Stimulated activated CD4-positive, alpha-beta T cell treated with anti-CD3 and anti-CD28 coated beads, Interleukin-4, amount 100 ng/mL, for 24 hours (primary cell): ENCODE measurements at places on chromosomes 7 and 10.

DNA sequence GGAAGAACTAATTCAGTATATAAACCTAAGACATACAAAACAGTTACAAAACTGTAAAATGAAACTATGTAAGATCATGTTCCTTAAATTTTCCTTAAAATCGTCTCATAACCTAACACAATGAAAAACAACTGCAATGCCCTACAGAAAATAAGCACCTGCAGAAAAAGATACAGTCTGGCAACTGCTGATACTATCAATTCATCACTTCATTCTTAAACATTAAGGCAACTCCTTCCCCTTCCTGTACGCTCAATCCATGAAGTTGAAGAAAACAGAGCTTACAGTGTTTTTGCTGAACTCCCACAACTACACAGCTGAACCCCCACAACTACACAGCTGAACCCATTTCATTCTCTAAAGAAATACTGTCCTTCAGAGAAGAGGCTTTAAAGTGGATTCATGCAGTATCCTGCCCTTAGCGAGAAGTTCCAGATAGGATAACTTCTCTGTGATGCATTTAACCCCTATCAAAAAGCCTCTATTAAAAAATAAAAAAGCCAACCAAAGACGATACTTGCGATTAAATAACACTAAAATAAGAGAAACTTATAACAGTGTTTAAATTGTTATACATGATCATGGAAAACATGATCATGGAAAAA is 50.0 kb downstream of the JMJD1C start:
- DNase-seq = no peak

DNA sequence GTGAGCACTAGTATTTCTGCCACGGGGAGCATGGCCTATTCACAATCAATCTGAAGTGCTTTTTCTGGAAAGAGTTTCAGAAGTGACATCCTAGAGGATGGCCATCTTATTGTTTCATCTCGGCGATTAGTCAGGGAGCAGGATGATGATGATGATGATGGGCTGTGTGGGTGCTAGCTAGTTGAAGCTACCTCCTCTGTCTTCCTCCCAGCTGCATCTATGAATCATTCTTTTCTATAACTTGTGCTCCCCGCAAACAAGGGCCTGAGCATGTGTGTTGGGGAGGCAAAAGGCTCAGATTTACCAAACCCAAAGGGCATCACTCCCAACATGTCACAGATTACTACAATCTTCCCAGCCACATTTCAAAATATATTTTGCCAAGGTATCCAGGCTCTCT is 118.7 kb upstream of the LAMB4 start:
- DNase-seq = no peak

- DNase-seq = peak; percentile 28
Observed at GRCh38 chr10:110802551-110803238, 69.0 kb upstream of the PDCD4 start.

- DNase-seq = no peak
Observed at GRCh38 chr10:117519286-117519685, 23.3 kb upstream of the EMX2 start.

DNA sequence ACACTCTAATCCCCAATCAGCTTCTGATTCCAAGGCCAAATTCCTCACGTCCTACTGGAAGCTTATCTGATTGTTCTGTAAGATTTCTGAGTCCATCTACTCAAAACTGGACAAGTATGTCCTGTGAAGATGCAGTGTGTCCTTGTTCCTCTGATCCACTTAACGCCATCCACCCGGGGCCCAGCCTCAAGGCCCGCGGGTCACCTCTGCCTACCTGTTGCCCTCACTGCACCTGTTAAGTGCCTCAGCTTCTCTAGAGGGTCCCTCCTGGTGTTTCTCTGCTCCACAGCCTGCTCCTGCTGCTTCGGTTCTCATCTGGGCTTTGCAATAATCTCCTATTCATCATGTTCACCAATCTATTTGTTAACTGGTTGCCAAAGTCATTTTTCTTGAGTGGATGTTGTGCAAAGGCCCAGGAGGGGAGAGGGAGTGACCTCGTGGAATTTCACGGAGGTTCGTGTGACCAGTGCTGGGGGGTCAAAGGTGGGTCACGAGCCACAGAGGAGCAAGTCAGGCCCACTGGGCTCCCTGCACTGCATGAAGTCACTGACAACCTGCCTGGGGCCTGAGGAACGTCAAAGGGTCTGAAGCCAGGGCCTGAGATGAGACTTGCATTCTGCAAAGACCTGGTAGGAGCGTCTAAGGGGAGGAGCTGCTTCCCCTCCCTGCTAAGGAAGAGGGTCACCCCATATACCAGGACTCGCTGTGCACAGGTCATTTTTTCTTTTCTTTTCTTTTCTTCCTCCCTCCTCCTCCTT is 338.1 kb downstream of the WDR37 start:
- no peak for DNase-seq

DNA sequence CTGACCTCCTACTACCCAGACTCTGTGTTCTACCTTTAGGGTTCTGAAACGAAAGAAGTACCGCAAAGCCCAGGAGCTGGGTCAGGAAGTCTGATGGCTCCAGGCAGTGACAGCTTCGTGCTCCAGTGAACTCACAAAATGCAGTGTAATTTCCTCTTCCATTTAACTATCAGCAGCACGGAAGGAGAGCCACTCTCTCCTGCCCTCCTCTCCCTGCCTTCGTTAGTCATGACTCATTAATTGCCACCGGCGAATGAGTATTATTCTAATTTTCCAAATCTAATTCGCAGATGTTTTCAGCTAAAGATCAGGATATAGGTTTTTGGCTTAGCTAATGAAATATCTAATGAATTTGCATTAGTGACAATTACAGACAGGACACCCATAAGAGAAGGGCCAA is 1262.0 kb downstream of the TYW1 start:
- DNase-seq = no peak

GRCh38 chr10:77244746-77245145 is 392.9 kb downstream of the KCNMA1 start:
- DNase-seq = no peak

DNA sequence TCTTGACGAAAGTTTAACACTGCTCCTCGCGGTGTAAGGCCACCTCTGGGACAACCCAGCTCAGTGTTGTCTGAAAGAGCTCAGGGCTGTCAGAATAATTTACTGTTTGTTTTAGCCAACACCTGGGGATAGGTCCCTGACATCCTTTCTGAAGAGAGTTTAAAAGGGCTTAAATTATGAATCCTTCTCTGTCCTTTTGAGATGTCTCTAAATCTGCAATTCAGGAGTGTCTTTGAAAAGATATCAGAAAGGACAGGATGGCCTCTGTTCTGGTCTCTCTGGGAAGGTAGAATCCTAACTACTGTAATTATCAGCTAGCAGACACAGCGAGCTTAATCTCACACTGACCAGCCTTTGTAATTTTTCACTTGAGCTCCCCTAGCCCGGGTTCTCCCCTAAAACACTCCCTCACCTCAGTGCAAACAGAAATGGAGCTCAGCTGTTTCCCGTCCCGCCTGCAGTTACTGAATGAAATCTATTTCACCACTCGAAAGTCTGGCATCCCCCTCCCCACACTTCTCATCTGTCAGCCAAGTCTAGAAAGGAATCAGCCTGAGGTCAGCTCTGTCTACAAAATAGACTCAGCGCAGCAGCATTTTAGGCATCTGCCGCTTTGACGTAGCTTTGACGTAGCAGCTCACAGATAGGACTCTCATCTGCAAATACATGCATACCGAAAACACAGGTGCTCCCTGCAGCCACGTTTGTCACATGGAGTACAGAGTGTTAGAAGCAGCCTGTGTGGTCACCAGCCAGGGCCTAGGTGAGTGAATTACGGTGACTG is 4.8 kb downstream of the DYNC2I1 start:
- DNase-seq = no peak

- no peak for DNase-seq
Observed at GRCh38 chr7:69395061-69395714, 203.1 kb upstream of the AUTS2 start.

DNA sequence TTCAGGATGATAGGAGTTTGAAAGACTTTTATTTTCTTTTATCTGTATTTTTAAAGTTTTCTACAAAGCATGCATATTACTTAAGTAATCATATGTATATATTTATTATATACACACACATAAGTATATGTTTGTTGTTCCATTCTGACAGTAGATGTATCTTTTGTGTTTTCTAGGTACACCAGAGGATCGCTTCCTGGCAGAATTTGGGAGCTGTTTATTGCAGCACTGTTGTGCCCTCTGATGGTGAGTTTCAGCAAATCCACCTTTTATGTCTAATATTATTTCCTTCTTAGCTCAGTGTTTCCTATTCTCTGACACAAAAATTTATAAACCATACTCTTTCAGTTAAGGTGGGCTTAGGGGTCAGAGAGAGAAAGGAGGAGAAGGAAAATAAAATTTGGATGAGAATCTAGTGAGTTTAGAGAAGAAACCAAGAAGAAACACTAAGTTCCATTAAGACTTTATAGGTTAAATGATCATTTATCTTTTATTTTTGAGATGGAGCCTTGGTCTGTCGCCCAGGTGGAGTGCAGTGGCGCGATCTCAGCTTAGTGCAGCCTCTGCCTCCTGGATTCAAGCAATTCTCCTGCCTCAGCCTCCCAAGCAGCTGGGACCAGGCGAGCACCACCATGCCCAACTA is 59.2 kb upstream of the OIT3 start:
- peak; percentile 35 for DNase-seq

- no peak for DNase-seq
Observed at GRCh38 chr7:28208506-28208905, 27.9 kb upstream of the JAZF1 start.

DNA sequence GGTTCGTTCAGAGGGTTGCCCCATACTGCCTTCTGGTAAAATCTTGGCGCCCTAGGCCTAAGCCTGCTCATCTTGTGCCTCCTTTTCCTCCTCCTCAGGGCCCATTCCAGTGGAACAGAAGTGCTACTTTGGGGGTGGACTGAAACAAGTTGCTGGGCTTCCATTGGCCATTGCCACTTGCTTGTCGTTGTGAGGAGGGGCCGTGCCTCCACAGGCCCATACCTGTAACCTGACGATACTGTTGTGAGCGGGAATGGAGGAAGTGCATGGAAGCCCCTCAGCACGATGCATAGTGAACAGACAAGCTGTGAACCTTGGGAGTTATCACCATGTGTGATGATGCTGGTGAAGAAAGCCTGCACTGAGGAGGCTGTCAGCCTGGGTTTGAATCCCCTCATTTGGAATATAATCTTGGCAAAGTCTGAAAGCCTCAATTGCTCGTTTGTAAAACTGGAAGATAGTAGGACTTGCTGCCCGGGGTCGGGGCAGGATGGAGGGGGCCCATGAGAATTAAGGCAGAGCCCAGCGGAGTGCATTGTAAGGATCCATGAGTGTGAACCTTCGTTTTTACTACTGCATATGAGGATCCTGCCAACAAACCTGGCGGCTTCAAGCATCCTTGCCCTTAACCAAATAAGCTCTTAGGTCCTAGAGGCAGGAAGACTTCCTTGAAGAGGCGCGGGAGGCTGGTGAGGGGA is 671 bp upstream of the PAPSS2 start:
- DNase-seq = no peak

GRCh38 chr7:144011458-144012230 is 11.5 kb downstream of the OR6B1 start:
- DNase-seq = no peak

GRCh38 chr7:47329320-47329926 is 252.5 kb downstream of the TNS3 start:
- DNase-seq = no peak

GRCh38 chr7:30214651-30215137 is 69.7 kb upstream of the ZNRF2 start:
- no peak for DNase-seq

GRCh38 chr10:98980353-98980752 is 255.3 kb downstream of the HPSE2 start:
- DNase-seq = no peak

GRCh38 chr10:43963379-43963778 is 314.7 kb upstream of the ZNF32 start:
- DNase-seq = no peak

DNA sequence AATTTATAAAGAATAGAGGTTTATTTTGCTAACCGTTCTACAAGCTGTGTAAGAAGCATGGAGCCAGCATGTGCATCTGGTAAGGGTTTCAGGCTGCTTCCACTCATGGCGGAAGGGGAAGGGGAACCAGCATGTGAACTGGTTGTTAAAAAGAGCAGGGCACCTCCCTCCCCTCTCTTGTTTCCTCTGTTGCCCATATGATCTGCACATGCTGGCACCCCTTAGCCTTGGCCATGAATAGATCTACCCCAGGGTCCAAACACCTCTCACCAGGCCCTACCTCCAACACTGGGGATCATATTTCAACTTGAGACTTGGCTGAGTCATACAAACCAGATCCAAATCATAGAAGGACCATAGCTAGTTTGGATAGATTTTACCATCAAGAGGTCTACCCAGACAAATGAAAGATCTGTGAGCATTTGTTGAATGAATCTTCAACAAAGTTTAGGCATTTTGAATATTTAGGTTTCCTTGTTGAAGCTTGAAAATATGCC is 36.0 kb upstream of the NRP1 start:
- no peak for DNase-seq

DNA sequence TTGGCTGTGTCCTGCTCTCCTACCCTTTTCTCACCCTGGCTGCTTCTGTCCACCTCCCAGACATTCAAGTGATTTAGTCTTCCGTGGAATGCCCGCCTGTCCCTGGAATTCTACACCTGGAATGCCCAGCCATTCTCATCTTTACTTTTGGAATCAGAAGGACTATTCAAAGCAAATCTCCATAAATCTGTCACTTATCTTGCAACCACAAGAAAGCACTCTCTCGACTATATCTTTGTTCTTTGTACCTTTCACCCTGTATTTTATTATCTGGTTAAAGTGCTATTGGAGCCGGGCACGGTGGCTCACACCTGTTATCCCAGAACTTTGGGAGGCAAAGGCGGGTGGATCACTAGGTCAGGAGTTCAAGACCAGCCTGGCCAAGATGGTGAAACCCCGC is 79.3 kb upstream of the KMT2E start:
- no peak for DNase-seq

- DNase-seq = no peak
Observed at GRCh38 chr7:30251708-30252329, 32.6 kb upstream of the ZNRF2 start.

DNA sequence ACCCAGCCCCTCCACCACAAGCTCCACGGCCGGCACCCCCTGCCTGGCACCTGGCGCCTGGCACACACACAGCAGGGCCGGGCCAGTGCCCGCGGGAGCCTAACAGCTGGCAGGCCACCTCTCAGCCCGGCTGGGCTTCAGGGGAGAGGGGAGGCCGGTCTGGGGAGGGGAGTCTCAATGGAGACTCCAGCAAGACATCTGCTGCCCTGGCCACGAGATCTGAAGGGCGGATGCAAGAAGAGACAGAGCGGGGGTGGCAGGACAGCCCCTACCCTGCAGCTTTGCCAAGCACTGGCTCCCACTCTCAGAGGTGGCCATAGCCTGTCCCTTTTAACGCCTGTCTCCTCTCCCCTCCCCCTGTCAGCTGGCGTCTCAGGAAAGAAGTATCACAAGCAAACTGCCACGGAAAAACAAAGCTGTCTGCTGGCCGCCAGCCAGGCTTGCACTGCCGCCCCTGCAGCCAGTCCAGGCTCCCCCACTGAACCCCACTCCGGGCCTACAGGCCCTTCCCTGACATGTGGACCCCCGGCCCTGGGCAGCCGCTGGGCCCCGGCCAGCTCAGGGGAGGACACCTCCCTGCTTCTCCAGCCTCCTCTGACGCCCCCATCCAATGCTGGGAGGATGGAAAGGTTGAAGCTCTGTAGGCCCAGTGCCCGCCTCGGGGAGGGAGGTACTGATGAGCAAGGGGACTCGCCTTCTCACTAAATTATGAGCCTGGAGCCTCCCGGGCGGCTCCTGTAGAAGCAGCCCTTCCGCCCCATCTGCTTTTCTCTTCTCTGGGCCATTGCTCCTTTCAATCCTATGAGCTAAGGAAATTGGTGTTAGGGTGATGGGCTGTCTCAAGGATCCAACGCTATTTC is 178.4 kb downstream of the ARHGAP12 start:
- DNase-seq = no peak

- no peak for DNase-seq
Observed at GRCh38 chr7:151824373-151824933, 52.5 kb downstream of the PRKAG2 start.

- no peak for DNase-seq
Observed at GRCh38 chr7:64874114-64874513, 29.0 kb upstream of the ZNF273 start.
